Activated gamma-delta T cell treated with Interleukin-2 at 50 U/mL for 16 hours (primary cell): ENCODE measurements at places on chromosomes 7 and 10.

DNA sequence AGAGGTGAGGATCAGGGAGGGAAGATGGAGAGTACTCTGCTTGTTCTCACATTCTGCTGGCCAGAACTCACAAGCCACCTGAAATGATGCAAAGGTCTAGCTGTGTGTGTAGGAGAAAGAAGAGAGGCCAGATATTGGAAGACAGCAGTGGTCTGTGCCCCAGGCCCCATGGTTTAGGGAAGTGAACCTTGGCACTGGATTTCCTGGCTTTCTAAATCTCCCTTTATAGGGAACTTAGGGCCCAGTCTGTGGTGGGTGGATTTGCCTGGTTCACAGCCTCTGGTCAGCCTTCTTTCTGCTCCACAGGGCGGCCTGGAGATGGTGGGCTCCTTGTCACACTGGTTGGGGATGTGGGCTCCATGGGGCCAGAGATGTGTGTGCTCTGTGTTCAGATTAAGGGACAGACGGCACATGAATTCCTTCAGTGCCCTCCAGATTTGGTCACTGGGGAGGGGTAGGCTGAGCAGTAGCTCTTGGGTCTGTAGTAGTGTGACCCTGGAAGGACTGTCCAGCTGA, 9.5 kb upstream of the SH2D4B start:
- no peak for DNase-seq

GRCh38 chr7:39333701-39334100, 232.5 kb upstream of the YAE1 start:
- DNase-seq: no peak

GRCh38 chr10:1465418-1465911, 271.9 kb downstream of the ADARB2 start:
- no peak for DNase-seq

DNA sequence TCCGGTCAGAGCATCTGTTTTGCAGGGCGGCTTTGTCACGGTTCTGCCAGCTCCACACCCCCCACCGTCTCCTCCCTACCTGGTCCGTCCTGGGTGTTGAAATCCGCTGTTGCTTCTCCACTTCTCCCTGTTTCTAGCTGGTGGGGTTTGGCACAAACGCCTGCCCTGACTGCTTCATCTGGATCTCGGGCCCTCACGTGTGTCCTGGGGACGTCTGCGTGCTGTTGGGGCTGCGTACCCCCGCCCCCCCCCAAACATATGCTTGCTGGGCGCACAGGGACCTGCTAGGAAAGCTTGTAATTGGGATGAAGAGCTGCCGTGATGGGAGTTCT, 11.3 kb downstream of the AMZ1 start:
- DNase-seq: no peak

- DNase-seq: no peak
Measured at GRCh38 chr7:151012911-151013347, 11.4 kb downstream of the ATG9B start.

- no peak for DNase-seq
Measured at GRCh38 chr7:114930829-114931655, 9.1 kb downstream of the MDFIC start.

- no peak for DNase-seq
Measured at GRCh38 chr7:135946289-135947055, 30.7 kb downstream of the MTPN start.

DNA sequence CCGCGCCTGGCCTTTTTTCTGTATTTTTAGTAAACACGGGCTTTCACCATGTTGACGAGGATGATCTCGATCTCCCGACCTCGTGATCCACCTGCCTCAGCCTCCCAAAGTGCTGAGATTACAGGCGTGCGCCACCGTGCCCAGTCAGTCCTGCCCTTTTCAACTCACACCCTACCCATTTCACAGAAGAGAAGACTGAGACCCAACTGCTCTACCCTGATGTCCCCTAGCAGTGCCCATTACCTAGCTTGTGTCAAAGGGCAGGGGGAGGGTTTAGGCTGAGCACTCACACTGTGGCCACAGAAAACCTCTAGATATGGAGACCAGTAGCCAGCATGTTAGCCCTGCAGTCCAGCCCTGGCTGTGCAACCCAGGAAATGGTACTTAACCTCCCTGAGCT, 15.7 kb downstream of the MMD2 start:
- DNase-seq: no peak

- no peak for DNase-seq
Measured at GRCh38 chr10:115049960-115050359, 43.2 kb upstream of the ATRNL1 start.

DNA sequence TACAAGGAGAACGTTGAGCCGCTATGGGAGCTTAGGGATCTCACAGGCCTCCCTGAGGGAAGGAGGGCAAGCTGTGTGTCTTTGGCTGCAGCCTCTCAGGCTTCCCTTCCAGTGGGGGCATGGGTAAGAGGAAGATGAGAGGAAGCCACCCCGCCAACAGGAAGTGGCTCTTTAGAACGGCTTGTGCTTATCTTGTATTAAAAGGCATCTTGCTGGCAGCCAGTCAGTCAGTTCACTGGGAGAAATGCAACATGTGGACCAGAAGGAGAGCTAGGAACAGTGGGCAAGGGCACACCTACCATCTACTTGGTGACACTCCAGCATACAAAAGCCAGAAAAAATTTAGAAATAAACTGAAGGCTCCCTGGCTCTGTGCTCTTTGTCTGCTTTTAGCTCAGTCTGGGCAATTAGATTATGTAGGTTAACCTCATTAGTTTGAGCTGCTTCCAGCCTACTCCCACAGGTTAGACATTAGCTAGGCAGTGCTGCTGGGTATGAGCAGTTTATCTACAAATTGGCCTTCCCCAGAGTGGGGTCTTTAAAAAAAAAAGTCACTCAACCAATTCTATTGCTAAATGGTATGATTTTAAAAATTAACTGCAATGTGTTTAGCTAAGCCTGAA, 595.9 kb downstream of the KCNMA1 start:
- peak; percentile 17 for DNase-seq

- DNase-seq: no peak
Measured at GRCh38 chr10:124798364-124798763, 3.3 kb upstream of the ABRAXAS2 start.

DNA sequence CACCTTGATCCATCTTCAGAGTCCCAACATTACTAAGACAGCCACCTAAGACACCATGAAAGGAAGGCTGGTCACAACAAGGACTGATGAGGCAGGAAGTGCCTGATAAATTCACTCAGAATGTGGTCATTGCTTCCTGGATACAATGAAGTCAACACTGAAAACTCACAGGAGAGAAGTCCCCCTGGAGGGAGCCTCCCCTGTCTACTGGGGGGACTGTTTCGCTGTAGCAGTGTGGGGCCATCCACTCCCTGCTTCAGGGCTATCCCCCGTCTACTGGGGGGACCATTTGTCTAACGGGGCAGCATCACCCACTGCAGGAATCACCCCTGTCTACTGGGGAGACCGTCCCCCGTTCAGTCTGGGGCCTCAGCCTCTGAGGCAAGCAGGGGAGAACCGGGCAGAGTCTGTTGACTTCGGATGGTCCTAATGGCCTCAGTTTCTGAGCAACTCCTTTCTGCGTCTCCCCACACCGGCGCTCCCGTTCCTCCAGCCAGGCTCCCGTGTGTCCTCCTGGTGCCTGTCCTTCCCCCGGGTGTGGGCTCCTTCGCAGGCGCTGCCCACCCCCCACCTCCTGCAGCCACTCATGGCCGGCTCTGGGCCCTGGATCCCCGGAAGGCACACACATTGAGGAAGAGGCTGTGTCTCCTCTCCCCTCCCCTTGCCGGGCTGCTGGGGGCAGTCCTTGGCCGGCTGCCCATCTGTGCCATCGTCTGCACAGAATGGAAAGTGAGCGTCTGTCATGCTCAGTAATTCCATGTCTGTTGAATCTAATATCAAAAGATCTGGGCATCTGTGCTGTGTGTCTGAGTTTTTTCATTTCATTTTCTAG, 59.9 kb upstream of the DNAJB6 start:
- no peak for DNase-seq

- no peak for DNase-seq
Measured at GRCh38 chr10:65534771-65535170, 1391.1 kb upstream of the LRRTM3 start.
